Stimulated activated CD4-positive, alpha-beta T cell treated with anti-CD3 and anti-CD28 coated beads, Interleukin-4, amount 100 ng/mL, for 4 hours (primary cell): ENCODE measurements at places on chromosomes 1 and 21.

GRCh38 chr1:65904681-65905083 is 112.0 kb downstream of the PDE4B start:
- no peak for DNase-seq

GRCh38 chr1:194104247-194104844 is 917.9 kb upstream of the B3GALT2 start:
- no peak for DNase-seq

DNA sequence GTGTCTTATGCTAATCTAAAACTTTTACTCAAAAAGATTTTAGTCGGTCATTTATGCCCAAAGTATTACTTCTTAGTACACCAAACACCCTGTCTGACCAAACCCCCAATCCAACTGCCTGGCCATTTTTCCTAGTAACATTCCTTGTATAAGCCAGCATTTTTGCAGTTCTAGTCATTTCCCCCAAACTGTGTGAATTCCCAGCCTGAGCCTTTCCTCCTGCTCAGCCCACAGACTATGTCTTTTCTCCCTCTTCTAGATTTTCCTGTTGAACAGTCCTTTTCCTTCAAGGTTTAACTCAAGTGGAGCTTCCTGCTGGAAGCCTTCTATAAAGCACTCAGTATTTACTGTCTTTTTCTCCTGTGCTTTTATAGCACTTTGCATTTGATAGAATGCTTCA is 843.8 kb downstream of the USP25 start:
- DNase-seq = no peak

DNA sequence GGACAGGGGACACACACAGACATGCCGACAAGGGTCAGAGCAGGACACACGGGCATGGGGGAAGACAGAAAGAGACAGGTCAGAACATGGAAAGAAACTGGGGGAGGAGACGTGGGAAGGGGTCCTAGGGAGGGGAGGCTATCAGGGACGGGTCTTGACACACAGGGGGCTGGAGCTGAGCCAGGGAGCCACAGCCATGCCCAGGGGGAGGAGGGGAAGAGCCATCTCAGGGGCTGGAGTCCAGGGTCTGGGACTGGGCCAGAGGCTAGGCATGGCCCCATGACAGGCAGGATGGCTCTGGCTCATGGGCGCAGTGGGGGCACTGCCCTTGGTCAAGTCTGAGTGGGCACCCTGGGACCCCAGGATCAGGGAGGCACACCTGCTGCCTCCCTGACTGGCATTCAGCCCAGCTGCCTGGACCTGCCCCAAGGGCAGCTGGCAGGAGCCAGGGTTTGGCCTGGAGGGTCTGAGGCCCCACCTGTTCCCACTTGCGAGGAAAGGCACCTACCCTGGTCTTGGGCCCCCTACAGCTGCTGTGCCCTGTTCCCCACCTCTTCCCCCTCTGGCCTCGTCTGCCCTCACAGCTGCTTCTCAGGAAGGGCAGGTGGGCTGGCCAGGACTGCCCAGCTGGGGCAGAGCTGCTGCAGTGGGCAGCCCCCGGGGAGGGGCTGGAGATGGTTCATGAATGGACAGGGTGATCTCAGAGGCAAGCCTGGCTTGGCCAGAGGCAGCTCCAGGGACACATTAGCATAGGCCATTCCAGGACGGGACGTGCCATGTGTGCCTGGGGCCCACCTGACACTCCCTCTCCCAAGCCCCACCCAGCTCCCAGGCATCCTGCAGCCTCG is 42.9 kb downstream of the HSPG2 start:
- no peak for DNase-seq

DNA sequence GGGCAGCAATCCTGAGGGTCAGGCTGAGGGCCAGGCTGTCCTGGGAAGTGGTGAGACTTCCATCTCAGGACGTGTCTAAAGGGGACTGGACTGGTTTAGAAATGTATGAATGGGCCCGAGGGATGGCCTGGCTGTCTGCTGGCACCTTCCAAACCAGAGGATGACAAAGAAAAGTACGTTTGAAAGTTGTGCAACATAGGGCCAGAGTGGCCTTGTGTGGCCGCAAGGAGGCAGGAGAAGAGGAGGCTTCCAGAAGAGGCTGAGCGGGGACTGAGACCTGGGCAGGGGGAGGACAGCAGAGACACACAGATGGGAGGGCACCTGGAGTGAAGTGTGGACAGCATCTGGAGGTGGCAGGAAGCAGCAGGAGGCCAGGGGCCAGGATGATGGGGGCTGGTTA is 2.6 kb upstream of the SYTL1 start:
- DNase-seq = no peak

DNA sequence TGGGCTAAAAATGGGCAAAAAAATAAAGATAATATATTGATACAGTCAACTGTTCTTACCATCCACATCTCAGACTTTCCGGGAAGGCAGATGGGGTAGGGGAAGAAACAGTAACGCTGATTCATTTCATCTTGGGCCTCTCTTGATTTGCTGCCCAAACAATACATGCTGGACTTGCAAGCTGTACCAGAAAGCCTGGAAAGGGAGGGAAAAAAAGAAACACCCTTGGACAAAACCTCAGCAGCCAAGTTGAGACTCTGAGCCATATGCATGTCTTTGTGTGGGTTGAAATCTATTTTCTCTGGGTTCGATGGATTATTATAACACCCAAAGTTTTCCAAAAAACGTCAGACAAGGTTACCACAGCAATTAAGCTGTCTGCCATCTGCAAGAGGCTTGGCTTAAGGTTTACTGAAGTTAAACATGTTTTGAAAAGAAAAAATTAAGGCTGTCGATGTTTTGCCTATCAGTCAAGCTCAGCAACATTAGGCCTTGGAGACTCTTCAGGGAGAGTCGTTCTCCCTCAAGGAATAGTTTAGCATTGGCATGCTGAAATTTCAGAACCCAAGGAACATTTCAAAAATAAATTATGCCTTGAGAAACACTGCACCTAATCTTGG is 71.2 kb downstream of the PSMG1 start:
- DNase-seq = no peak

DNA sequence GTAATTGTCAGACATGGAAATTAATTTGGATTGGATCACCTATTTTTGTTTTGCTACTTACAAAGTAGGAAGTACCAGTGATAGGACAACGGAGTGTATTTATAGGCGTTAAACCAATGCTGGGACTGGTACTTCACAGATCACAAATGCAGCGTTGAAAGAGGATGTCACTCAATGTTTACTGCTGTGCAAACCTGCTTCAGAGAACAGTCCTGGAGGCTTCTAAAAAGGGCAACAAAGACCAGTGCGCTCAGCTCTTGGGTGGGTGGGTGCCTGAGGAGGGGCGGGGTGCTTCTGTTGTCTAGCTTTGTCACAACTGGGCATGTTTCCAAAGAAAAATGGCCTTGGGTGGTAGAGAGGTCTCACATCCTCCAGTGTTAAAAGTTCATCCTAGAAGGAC is 2.1 kb downstream of the C1orf21 start:
- no peak for DNase-seq

GRCh38 chr1:174160109-174160473 is 771 bp downstream of the RABGAP1L start:
- peak; percentile 12 for DNase-seq

DNA sequence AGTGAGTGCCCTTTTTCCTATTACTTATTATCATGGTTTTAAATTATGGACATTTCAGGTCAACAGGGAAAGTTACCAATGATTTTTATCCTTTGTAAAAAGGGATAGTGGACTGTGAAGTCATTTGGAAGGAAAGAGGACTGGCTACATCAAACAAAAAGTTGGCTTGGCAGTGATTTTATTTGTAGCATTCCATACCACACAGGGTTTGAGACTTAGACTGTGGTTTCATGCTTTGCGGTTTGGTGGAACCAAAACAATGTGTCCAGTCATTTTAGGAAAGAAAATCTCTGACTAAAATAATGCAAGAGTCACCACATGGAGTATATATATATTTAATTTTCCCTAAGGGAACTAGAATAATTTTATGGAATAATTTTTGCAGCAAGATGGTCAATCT is 239.5 kb downstream of the HMCN1 start:
- no peak for DNase-seq

DNA sequence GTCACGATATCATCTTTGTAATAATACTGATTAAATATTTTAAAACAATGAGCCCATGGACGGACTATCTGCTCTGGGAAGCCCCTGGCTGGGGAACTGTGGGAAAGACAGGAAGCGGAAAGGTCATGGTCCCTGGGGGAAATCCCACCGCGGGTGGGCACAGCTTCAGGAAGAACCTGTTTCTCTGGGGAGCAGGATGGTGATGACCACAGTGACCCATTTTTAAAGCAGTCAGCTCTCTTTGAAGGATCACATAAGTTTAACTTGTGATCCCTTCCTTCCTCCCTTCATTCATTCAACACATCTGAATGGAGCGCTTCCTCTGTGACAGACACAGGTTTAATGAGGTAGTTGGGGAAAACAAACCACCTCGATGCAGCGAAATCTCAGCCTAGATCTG is 73.0 kb downstream of the DHRS3 start:
- no peak for DNase-seq

DNA sequence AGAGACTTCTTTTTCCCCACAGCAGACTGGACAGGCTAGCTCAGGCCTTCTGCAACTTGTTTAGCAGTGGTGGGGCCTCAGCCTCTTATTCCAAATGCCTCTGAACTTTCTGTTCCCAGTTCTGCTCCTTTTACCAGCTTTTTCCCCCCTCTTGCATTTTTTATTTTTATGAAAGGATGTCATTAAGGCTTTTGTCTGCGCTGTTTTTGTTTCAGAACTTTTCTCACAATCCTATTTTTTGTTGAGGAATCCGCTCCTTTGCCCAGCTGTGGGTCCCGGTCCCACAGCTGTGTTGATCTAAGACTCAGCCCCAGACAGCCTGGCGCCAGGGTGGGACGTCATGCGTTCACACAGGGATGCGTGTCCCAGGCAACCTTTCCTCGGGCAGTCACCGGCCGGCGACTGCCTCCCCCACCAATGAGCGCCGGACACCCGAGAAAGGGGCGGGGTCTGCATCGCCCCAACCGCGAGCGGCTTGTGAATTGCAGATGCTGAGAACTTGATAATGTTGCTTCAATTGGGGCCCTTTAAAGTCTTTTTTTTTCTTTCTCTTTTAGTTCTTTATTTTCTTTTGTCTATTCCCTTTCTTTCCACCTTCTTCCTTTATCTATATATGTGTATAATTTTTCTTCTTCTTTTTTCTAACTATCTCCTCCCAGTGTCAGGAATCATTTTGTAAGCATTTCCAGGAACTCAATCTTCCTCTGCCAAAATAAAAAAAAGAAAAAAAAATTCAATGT is 3.0 kb upstream of the ID3 start:
- no peak for DNase-seq

GRCh38 chr21:18275781-18276180 is 31.1 kb downstream of the CHODL start:
- DNase-seq = no peak

GRCh38 chr1:40273547-40274166 is 15.6 kb downstream of the ZMPSTE24 start:
- no peak for DNase-seq

GRCh38 chr1:53804791-53805505 is 33.1 kb downstream of the NDC1 start:
- DNase-seq = no peak

DNA sequence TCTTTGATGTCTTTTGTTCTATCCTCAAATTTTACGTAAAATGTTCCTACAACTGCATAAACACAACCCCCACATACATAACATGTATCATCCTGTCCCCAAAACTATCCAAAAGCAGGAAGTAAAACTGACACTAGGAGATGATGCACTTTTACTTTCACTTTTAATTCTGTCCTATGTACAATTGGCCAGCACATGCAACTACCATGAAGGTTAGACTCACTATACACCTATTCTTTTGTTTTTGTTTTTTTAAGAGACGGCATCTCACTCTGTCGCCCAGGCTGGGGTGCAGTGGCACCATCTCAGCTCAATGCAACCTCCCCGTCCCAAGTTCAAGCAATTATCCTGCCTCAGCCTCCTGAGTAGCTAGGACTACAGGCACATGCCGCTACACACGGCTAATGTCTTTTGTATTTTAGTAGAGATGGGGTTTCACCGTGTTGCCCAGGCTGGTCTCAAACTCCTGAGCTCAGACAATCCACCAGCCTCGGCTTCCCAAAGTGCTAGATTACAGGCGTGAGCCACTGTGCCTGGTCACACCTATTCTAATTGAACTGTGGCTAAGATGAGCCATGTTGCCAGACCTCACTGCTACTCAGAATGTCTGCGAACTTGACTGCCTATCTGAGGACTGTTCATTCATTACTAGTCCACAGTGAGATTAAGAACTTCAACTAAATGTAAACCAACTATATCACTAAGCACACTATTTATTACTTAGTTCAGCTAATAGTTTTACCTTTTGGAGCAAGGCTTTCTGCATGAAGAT is 48.0 kb downstream of the TOR3A start:
- no peak for DNase-seq

- no peak for DNase-seq
These were observed 115.0 kb upstream of the GALNT2 start for GRCh38 chr1:229951856-229952534.

GRCh38 chr1:71490432-71490831 is 409.6 kb upstream of the ZRANB2 start:
- no peak for DNase-seq

- no peak for DNase-seq
These were observed 43.1 kb upstream of the PLD5 start for GRCh38 chr1:242567596-242567995.

DNA sequence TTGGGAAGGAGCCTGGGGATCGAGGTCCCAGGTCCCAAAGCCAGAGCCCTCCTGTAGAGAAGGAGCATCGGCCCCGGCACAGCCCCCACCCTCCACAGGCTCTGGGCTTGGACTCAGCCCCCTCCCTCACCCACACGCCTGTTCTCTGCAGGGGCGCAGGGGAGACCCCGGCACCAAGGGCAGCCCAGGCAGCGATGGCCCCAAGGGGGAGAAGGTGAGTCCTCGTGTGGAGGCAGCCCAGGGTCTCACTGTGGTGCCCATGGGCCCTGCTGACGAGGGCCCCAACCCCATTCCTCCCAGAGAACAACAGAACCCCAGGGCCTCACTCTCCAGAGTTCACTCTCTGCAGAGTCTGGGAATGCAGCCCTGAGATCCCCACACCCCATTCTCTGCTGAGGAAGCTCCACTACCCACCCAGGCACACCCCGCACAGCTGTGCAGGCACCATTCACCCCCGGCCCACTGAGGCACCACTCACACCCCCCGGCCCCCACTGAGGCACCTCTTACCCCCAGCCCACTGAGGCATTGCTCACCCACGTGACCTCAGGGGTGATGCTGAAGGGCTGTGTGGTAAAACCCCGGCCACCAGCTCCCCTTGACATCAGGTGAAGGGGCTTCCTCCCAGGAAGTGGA is 21.8 kb downstream of the COL6A2 start:
- DNase-seq = peak; percentile 0

DNA sequence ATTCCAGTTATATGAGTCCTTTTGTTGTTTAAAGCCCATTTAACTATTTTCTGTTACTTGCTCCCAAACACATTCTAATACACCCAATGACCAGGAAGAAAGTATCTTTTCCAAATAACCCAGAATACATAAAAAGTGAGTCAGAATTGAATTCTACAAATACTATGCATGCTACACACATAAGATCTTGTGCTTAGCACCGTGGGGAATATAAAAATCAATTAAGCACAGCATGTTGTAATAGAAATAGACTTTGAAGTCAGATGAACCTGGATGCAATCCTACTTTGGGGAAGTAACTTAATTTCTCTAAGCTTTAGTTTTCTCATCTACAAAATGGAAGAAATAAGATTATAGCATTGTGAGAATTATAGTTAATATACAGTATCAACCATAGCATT is 40.5 kb upstream of the MUTYH start:
- no peak for DNase-seq
